Fibroblast of the conjunctiva (primary cell): ENCODE measurements at places on chromosomes 13 and 19.

GRCh38 chr13:51643882-51644281 lies 59.6 kb downstream of the WDFY2 start:
- DNase-seq, result peak; percentile 91

GRCh38 chr19:38355728-38356725 lies 18.3 kb upstream of the PSMD8 start:
- DNase-seq, result no peak

DNA sequence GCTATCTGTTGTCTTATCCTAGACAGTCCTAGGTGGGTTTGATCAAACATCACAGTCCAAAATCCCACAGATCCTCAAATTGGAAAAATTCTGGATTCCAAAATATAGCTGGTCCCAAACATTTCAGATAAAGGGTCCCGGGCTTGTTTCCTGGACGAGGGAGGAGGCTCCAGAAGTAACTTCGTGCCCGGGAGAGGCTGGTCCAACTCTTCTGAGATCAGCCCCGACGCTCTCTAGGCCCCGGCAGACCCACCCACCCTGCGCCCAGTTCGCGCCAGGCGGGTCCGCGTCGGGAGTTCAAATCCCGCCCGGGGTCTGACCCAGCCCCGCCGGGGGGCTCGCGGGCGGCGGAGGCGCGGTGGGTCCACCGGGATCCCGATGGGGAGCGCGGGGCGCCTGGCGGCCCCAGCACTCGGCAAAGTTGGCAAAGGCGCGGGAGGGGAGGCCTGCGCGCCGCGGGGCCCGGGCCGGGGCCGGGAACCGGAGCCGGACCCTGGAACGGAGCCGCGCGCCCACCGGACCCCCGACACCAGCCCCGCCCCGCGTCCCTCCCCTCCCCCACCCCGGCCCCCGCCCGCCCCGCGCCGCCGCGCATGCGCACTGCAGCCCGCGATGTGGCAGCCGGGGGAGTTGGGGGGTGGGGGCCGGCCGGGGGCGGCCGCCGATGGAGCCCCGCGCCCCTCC lies 513 bp downstream of the MIER2 start:
- no peak for DNase-seq

DNA sequence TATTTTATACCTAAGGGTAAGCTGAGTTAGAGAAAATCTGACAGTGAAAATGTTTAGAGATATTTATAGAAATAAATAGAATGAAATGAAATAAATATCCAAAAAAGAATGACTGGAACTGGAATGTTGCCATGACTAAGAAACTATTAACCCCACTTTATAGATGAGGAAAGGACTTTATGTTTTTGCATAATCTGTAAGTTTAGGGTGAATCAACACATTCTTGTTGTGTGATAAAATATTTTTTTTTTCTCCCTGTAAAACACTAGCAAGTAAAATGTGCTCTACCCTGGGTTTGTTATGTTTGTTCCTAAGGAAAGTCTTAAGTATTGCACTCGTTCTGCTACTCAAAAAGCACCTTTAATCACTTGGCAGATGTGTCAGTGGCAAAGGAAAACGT lies 83.8 kb upstream of the KL start:
- DNase-seq, result no peak

GRCh38 chr19:54245936-54246335 lies 3.3 kb upstream of the LILRA6 start:
- no peak for DNase-seq

GRCh38 chr13:84080748-84081530 lies 198.7 kb upstream of the SLITRK1 start:
- no peak for DNase-seq

DNA sequence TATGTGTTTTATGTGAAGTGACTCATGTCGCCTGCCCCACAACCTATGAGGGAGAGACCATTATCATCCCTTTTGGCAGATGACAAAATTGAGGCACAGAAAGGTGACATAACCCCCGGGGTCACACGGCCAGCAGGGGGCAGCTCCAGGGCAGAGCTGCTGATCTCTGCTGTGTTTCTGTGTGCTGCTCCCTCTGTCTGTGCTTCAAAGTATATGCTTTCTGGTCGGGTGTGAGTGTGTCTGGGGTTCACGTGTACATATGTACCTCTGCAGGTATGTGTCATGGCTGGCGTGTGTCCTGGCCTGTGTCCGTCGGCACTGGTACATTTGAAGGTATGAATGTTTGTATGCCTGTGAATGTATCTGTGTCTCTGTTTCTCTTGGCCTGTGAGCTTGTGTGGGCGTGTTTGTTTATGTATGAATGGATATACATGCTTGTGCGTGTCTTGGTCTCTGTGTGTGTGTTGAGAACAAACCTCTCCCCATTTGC lies 7.1 kb downstream of the LIPE start:
- DNase-seq, result peak; percentile 36

- DNase-seq, result peak; percentile 96
Measured at GRCh38 chr19:20167020-20167644, at the start of gene ZNF486. TSS of gene ZNF486 (plus strand) at chr19:20167214. CDS start at chr19:20167331, 117 bp downstream.

DNA sequence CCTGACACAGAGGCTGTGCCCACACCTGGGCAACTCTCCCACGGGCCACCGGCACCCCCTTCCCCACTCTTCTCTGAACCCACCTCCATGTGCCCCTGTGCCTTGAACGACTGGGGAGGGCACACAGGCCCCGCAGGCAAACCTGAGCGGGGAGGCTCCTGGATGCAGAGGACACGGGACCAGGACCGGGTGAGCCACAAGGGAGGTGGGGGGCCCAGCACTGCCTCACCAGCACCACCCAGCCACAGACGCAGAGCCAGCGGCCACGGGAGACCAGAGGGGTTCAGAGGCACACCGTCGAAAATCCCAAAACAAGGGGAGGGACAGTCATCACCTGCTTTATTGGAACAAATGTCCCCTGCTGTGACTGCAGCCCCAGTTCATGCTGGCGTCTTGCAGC lies 49.4 kb downstream of the STK24 start:
- no peak for DNase-seq

GRCh38 chr13:35833608-35834275 lies 297.4 kb downstream of the DCLK1 start:
- no peak for DNase-seq

GRCh38 chr13:109010912-109011311 lies 381.5 kb downstream of the MYO16 start:
- no peak for DNase-seq

DNA sequence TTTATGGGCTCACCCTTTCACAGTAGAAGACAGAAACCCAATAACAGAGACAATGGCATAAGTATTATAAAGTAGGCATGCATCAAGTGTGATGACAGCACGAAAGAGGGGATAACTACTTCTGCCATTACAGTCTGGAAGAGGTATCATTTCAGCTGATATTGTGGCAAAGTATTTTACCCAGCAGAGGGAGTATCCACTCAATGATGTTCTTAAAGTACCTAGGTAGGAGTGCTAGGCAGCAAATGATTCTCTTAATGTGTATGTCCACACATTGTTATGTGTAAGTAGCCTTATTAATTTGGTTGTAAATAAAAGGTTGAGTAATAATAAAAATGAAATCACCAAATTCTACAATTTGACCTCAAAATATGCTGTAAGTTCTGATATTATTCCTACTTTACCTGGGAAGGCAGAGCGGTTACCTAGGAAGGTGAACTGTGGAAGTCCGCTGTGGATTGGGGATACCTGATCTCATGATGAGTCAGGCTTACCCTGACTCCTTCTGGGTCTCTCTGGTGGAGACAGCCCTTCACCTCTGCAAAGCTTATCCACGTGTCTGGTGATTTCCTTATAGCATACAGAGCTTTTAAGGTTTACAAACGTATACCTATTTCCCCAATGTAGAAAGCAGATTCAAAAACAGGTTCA lies 4.1 kb upstream of the UBAC2 start:
- DNase-seq, result no peak

DNA sequence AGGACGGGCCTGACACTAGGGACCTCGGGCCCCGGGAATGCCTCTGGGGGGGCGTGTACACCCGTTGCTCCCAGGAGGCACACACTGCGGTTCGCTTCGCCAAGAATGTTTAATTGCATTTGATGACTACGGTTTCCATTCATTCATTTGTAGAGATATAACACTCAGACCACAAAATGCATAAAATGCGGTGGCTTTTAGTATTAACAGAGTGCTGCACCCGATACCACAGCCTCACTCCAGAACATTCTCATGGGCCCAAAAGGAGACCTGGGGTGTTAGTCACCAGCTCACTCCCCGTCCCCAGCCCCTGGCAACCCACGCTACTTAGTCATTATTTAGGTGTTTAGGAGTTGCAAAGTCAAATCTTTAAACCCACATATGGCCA lies 21.8 kb downstream of the HCN2 start:
- DNase-seq, result peak; percentile 26

- DNase-seq, result peak; percentile 34
Measured at GRCh38 chr19:11673608-11674041, 65.1 kb downstream of the ZNF823 start.

DNA sequence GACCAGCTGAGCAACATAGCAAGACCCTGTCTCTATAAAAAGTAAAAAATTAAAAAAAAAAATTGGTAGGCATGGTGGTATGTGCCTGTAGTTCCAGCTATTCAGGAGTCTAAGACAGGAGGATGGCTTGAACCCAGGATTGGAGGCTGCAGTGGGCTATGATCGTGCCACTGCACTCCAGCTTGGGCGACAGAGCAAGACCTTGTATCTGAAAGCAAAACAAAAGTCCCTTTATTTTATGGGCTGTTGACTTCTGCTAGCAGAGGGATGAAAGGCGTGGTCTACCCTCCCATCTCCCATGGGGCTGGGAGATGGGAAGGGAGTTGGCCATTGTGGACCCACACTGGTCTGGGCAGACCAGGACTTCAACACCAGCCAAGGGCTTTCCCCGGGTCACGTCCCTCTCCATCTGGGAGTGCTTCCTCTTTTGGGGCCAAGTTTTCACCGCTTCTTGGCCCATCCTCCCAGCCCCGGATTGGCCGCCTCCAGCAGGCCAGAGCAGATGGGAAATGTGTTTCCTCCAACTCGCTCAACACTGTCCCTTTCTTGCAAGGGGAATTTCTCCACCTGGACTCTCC lies 2.2 kb upstream of the TNFSF9 start:
- DNase-seq, result no peak

GRCh38 chr19:13505761-13506470 lies 363 bp downstream of the CACNA1A start:
- no peak for DNase-seq

GRCh38 chr13:42893214-42893671 lies 98.8 kb downstream of the EPSTI1 start:
- no peak for DNase-seq
